ENCODE measurements at places on chromosomes 4 and X.

DNA sequence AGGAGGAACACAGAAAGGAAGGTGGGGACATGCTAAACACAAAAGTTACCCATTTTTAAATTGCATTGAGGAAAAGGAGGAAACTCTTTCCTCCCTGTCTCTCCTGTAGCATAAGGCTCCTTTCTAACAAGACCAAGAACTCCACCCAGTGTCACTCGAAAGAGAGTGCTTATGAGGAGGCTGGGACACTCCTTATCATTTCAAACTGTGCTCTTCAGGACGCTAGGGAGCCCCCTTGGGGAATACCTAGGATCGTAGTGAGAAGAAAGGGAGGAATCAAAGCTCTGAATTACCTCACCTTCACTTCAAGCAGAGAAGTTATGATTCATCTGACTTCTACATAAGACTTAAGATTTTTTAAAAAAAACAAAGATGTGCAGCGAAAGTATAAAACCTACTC is 65.5 kb downstream of the F9 start:
- DNase-seq, result no peak

GRCh38 chr4:72494156-72494555 is 74.9 kb downstream of the ADAMTS3 start:
- no peak for DNase-seq

DNA sequence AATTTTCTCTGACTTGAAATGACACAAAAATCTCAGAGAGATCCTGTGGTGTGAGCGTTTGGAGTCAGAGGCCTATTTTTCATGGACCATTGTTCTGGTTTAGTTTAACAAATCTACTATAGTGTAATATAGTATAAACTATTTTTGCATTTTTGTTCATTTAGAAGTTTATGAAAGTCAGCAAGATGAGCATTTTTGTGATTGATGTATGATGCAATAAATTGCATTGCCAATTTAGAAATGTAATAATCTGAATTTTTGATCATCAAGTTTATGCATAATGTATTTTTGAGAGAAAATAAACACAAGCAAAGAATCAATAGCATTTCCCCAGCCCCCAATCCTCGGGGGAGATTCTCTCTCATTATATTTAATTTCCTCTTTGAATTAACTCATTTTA is 519.5 kb upstream of the FTHL17 start:
- DNase-seq, result no peak

DNA sequence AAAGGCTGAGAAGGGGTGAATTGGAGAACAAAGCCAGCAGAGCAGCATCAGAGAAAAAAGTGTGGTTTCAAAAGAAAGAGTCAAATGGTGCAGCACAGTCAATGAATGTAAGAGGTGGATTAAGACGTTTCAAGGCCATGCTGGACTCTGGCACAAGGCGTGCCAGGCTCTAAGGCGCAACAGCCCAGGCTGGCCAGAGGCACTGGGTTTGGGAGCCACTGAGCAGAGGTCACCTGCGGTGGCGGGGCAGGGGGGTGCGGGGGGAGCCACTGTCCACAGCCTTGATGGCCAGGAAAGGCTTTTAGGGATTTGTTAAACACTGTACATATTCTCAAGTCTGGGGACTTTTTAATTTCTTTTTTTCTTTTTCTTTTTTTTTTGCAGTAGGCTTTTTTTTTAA is 222.5 kb upstream of the FAT1 start:
- DNase-seq, result no peak

GRCh38 chr4:1029529-1029928 is 18.1 kb downstream of the FGFRL1 start:
- DNase-seq, result no peak

All from stimulated activated CD8-positive, alpha-beta memory T cell treated with anti-CD3 and anti-CD28 coated beads, Interleukin-2, amount 100 ng/mL, for 48 hours (primary cell).